Upper lobe of left lung (tissue), 6 donors: ENCODE measurements at places on chromosomes 6 and 20.

DNA sequence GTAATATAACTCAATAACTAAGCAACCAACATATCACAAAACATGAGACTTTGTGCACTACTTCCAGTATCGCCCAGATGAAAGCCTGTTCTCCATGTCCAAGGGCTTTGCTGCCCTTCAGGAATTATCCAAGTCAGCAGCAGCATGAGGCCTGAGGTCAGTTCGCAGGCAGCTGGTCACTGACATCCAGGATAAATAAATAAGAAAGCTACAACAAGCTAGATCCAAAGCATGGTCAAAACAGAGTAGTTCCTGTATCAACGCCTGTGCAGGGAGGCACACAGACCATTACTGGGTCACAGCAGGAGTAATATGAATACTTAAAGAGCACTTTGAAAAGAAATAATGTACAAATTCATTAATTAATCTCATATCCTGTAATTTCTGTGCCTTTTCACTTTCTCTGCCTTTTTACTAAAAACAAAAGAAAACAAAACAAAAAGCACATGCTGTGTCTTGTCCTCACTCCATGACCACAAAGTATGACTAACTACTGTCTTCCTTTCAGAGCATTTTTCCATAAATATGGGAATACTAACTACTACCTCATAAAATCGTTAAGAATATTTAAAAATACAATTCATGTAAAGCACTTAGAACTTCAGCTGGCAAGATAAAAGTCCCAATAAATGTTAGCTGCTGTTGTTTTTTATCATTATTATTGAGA lies 374.9 kb upstream of the IRAK1BP1 start:
- DNase-seq = no peak

DNA sequence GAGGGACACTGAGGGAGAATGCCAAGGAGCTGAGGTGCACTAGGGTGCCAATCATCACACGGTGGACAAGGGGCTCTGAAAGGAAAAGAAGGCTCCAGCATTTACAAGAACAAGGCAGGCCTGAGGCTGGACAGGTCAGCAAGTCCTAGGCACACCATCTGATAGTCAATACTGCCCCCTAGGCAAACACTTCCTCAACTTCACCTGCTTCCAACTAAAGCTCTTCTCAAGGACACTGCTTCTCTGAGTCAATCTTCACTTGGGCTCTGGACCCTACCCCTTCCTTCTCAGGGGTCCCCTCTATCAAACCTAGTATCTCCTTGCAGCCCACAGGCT lies 37.7 kb upstream of the SLC4A11 start:
- DNase-seq = no peak

DNA sequence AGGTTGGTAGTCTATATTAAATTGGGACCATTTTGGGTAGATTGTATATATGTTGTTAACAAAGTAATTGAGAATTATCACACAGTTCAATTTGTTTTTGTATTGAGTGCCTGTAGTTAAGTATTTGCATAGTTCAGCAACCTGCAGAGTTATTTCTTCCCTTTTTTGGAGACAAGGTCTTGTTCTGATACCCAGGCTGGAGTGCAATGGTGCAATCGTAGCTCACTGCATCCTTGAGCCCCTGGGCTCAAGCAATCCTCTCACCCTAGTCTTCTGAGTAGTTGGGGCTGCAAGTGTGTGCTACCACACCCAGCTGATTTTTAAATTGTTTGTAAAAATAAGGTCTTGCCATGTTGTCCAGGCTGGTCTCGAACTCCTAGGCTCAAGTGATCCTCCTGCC lies 250.5 kb downstream of the UTRN start:
- DNase-seq = no peak

DNA sequence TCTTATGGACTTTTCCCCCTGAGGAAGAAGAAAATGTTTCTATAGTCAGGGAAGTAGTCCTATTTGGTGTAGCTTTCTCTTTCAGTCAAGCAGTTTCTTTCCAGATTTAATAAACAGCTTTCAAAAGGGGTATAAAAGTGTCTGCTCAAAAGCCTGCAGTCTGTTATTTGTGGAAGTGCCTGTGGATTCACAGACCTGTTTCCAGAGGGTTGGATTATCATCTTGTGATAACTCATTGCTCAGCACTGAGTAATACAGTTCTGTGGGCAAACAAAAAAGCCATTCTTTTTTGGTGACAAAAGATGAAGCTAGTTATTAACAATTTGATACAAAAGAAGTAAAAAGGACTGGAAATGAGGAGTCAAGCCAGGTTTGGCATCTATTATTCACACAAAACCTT lies 358.2 kb upstream of the ID4 start:
- no peak for DNase-seq

- no peak for DNase-seq
Measured at GRCh38 chr6:50995036-50995435, 176.4 kb downstream of the TFAP2B start.

- peak; percentile 48 for DNase-seq
Measured at GRCh38 chr6:17101422-17102257, at the start of gene STMND1. STMND1 (plus strand) TSS chr6:17102050; CDS start chr6:17102258, 208 bp downstream.

GRCh38 chr6:156167016-156167624 lies 610.1 kb upstream of the ARID1B start:
- DNase-seq = no peak

DNA sequence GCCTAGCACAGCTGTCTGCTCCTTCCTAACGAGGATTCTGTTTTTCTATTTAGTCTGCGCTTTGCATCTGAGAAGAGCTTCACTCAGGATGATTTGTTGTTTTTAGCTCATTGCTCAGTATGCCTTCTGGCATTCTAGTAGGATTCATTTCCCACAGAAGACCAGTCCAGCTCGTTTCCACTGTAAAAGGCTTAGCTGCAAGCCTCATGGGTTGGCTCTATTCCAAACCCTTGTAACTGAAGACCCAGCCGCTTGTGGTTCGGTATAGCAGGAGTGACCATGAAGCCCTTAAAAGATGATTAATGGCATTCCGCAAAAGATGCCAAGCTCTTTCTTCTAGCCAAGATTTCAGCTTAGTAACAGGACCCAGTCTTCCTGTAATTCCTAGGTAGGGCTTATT lies 7.2 kb downstream of the ADGRF1 start:
- no peak for DNase-seq

DNA sequence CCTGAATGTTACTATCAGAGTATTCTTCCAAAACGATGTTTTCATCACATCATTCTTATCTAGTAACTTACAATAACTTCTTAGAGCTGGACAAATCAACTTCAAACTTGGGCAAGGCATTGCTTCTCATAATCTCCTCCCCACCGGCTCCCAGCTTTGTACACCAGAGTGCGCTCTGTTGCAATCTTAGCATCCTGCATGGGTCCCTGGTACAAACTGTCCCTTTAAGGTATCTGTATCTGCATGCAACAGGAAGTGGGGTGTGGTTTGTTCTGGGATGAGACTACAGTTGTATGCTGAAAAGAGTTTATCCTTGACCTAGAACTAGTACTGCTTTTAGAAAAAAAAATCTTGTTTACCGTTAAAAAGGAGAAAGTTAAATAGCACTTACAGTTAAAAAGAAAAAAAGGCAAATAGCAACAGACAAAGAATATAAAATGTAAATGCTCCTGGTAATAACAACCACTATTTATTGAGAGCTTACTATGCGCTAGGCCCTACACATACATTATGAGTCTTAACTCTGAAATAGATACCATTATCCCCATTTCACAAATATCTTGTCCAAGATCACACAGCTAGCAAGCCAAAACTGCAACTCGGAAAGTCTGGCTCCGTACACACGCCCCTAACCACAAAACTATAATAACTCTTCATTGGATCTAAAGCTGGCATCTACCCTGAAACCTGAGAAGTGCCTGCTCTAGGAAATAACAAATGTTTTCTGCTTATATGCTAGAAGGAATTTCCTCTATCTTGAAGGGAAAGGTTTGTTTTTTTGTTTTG lies 9.8 kb upstream of the HECA start:
- no peak for DNase-seq

- peak; percentile 79 for DNase-seq
Measured at GRCh38 chr20:667351-668034, 8.1 kb downstream of the SCRT2 start.
